Stimulated activated CD8-positive, alpha-beta memory T cell treated with anti-CD3 and anti-CD28 coated beads, Interleukin-7, amount 100 ng/mL, for 48 hours (primary cell): ENCODE measurements at places on chromosomes 11 and 22.

GRCh38 chr11:75949023-75949672 lies 134.1 kb downstream of the UVRAG start:
- DNase-seq = no peak

- no peak for DNase-seq
Observed at GRCh38 chr11:64056213-64056785, 20.6 kb downstream of the FLRT1 start.

- no peak for DNase-seq
Observed at GRCh38 chr22:35842954-35843353, 125.3 kb downstream of the APOL5 start.

DNA sequence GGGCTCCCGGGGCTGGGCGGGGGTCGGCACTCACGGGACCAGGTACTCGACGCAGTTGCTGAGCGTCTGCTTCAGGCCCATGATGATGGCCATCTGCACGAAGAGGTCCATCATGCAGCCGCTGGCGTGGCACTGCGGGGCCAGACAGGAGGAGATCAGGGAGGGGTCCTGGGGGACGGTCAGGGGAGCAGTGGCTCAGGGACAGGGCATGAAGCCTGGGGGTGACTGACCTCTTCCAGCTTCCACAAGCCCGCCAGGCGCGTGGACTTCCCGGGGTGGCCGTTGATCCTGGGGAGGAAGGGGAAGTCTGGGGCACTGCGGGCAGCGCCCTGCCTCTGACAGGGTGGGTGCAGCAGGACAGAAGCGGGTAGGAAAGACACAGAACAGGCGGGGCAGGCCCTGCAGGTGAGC lies 6.1 kb upstream of the SIGIRR start:
- no peak for DNase-seq

DNA sequence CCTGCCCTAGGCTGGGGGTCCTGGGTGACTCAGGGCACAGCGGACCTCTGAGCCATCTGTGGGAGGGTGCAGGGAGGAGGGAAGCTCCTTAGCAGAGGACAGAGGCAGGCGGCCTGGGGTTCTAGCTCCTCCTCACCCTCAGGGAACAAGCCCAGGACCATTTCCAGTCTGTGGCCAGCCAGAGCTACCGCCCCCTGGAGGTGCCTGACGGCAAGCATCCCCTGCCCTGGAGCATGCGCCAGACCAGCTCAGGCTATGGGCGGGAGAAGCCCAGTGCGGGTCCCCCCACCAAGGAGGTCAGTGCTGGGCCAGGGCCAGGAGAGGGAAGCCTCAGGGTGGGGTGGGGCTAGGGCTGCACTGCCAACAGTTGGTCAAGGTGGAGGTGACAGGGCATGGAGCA lies 26.0 kb upstream of the LRRC10B start:
- no peak for DNase-seq
